ENCODE measurements at places on chromosomes 12 and 14.

GRCh38 chr12:116962197-116962596 is 51.4 kb downstream of the FBXW8 start:
- no peak for DNase-seq

- no peak for DNase-seq
Measured at GRCh38 chr14:21054123-21054767, 3.4 kb upstream of the RNASE8 start.

DNA sequence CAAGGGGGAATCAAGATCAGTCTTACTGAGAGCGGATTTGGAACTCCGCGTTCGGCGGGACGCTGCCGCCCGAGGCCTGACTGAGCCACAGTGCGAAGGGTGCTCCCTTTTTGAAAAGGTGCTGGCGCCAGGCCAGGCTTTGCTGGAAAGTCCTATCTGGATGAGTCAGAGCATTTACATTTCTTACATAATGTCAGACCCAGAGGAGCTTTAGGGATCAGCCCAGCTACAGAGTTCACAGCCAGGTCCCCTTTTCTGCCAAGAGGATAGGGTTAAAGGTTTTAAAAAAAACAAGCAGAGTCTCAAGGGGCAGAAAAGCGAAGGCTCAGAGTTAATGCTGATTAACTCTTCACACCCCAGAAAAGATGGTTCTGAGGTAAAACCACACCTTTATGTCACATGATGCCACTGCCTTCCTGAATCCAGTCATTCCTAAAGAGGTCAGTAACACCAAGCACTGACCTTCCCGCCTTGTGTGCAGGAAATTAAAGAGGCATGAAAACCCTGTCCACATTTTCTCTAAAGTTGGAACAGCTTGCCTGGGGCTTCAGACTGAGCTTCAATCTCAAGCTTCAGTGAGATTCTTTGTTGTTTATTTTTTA is 11.7 kb upstream of the FBXL14 start:
- DNase-seq, result peak; percentile 85

GRCh38 chr14:71539650-71540285 is 392.5 kb upstream of the RGS6 start:
- no peak for DNase-seq

- DNase-seq, result peak; percentile 20
Measured at GRCh38 chr12:49225576-49226166, 36.8 kb upstream of the TUBA1A start.

- DNase-seq, result no peak
Measured at GRCh38 chr14:36664322-36665193, 2.9 kb downstream of the PAX9 start.

DNA sequence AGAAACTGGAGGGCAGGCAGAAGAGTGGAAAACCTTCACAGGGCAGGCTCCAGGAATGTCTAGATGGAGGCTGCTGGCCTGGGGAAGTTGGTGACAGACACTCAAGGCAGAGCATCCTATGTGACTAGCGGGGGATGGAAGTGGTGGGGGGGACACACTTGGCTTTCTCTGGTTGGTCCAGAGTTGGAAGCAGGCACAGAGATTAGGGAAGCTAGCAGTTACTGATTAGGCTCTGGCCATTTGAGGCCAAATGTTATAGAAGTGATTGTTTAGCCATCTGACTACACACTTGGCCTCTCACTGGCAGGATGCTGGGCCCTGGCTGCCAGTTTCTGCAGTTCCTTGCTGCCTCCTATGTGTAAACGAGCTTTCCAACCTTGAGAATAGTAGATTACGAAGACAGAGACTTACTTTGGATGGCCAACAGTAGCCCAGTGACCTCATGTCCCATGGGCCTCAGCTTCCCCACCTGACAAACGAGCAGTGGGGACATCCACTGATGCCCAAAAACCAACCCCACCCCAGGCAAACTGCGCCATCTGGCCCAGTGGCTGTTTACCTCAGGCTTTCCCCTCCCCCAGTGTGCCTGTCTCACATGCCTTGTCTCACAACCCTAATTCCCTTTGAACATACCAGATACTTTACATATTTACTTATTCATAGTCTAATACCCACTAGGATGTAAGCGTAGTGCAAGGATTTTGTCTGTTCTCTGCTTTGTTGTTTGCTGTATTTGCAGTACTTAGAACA is 102.7 kb downstream of the PAPLN start:
- DNase-seq, result no peak

DNA sequence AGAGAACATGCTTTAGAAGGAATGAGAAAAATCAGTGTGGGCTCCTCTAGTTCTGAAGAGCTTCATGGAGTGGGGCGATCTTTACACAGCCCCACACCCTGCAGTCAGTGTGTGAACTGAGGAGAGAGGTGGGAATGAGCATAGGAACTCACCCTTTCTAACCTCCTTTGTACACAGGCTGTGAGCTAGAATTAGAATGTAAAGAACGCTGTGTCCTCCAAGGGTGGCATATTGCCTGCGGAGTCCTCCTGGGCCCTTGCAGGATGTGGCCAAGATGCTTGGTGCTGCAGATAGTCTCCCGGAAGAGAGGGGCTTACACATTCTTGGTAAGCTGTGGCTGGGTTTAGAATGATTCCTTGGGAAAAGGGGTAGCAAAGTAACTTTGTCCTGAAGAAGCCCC is 43.9 kb downstream of the NINJ2 start:
- DNase-seq, result no peak

DNA sequence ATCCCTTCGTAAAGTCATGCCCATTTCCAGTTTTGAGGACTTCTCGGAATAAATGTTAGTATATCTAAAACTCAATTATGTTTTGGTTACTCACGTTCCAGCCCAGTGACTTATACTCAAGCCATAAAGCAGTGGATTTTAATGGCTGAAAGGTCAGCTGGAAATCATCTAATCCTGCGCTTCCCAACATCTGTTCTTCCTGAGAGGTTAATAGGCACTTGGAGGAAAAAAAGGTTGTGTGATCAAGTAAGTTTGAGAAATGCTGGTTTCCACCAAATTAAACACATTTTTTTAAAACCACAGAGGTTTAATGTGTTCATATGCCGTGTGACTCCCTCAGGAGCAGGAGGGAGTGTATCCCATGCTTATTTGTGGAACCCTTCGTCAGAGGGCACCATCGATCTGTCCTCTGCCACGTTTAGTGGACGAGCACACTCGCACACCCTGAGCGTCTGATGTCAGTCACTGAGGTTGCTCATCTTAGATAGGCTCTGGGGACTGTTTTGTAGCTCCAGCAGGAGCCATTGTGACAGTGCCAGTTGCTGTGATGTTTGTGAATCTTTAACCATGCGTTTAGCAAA is 41.4 kb downstream of the FBXL14 start:
- DNase-seq, result peak; percentile 96

- DNase-seq, result peak; percentile 92
Measured at GRCh38 chr12:50066402-50066801, 9.0 kb downstream of the ASIC1 start.

DNA sequence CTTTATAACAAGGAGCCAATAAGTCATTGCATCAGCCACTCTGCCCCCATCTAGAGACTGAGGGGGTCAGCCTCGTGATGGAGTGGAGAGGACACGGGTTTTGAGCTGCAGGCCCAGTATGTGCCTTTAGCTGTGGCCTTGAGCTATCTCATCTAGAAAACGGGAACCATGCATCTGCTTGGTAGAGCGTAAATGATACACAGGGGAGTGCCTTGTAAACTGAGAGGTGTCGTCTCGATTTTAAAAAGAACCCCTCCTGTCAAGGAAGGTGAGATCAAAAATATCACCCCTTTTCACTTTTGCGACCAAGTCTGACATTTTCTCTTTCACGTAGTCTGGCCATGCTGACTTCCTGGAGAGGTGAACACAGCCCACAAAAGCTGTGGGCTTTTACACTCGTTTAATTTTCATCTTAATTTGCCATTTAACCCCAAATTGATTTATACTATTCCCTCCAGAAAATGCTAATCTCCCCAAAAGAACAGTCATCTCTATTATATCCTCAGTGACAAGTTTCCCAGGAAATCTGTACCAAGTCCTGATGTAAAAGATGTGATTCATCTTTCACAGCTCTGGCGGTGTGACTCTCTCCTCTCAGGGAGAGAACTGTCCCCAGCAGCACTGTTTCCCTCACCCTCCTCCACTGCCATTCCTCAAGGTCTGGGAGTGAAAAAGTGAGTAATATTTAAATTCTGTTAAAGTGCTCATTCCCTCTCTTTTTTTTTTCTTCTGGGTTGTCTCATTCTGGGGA is 30.6 kb downstream of the VCPKMT start:
- peak; percentile 67 for DNase-seq

- DNase-seq, result no peak
Measured at GRCh38 chr12:90989686-90990111, 15.1 kb downstream of the EPYC start.

- no peak for DNase-seq
Measured at GRCh38 chr12:113055594-113056380, 743 bp upstream of the DTX1 start.

GRCh38 chr12:14201291-14201690 is 164.2 kb upstream of the ATF7IP start:
- DNase-seq, result no peak

DNA sequence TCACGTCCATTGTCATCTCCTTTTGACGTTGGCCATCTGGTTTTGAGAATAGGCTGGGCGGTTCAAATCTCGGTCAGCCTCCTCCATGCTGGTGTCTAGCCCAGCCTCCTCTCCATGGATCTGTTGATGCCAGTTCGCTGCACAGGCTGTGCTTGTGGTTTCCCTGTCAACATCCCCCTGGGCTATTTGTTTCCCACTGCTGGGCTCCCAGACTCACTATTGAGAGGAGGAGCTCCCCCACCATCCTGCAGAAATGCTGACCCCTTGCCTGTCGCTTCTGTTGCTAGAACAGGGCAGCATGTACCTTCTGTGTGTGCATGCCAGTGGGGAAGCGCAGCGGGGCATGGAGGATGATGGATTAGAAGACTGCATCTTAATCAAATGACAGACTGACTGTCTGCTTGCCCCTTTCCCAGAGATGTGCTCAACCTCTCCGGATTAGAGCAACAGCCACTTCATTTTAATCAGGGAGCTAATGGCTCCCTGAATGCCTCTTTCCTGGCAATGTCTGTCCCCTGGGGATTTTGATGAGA is 170.5 kb downstream of the TSPAN9 start:
- DNase-seq, result no peak

DNA sequence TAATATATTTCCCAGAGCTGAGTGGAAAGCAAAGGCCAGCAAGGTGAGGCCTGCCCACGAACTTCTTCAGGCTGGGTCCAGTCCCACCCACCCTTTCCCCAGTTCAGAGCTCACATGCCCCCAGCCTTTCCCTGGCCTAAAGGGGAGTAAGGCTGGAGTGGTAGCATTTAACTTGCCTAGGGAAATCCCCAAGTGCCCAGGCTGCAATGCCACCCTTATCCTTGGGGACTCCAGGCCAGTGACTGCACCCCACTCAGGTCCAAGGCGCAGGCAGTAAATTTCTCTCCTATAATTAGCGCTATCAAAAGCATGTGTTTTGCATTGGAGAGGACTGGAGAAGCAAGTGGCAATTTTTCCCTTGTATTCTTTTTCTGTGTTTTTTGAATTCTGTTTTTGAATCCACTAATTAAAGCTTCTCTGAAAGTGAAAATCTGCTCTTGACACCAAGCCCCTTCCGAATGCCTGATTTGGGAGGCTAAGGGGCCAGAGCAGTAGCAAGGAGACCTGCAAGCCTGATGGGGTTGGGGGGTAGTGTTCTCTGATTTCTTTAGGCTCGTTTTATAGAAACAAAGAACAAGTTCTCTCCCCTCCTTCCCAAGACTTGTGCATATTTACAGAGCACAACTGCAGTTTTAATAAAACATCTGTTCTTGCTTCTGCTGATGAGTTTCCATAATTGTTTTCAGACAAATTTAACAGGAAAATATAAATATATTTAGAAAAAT is 3.5 kb upstream of the HOXC6 start:
- no peak for DNase-seq

- no peak for DNase-seq
Measured at GRCh38 chr14:34981743-34982420, 910 bp upstream of the SRP54 start.

DNA sequence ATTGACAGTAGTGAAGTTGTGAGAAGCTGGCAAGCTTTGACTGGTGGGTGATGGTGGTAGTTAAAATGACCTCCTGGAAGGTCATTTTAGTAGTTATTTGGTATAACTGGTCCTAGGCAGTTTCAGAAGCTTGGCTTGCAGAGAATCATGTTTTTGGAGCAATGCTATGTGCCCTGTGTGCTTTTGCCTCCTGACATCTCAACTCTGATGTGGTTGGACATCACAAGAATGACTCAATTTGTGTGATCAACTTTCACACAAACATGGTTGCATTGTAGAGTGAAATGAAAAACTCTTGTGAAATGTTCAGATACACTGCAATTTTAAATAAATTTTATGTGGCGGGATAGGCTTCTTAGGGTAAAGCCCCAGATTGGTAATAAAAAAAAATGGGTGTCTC is 8.3 kb upstream of the ABCD2 start:
- DNase-seq, result no peak

- DNase-seq, result no peak
Measured at GRCh38 chr14:30748343-30748742, 126.0 kb upstream of the COCH start.

DNA sequence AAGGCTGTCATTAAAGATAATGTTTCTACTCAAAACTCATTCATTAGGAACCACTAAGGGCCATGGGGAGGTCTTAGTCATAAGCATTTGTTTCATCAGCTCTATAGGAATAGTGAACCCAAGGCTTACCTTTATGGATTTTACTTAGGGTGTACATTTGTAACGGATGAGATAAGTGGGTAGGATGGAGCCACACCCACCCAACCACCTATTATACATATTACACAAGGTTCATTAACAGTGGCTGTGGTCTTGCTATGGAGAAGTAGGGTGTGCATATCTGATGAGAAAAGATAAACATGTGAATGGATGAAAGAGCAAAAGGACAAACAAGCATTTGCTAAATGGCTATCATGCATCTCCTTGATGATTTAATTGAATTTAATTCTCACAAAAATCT is 39.6 kb upstream of the ITPR2 start:
- DNase-seq, result no peak

DNA sequence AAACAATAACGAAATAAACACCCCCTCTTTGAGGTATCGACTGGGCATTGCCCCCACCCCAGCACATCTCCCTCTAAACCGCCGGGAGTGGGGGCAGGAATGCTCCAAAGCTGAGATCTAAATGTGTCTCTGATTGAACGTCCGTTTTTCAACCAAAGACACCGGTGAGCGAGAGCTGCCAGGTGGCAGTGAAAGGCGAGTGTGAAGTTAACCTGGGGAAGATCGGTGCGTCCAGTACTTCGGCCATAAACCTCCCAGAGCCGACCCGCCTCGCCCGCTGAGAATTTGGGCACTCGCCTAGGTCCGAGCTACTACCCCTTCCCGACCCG is 625 bp downstream of the ANGEL1 start:
- DNase-seq, result no peak

DNA sequence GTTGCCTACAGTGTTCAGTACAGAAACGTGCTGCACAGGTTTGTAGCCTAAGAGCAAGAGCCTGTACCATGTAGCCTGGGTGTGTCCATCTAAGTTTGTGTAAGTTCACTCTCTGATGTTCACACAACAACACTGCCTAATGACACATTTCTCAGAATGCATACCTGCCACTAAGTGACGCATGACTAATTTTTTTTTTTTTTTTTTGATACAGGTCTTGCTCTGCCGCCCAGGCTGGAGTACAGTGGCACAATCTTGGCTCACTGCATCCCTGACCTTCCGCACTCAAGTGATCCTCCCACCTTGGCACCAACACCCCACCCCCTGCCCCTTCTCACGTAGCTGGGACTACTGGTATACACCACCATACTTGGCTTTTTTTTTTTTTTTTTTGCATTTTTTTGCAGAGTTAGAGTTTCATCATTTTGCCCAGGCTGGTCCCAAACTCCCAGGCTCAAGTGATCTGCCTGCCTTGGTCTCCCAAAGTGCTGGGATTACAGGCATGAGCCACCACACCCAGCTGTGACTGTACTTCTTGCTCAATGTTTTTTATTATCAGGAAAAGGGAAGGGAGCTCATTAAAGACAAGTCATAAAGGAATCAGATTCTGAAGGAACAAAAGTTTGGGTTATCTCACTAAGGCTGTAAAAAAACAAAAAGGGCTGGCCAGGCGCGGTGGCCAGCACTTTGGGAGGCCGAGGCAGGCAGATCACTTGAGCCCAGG is 10.0 kb upstream of the CDC42BPB start:
- peak; percentile 81 for DNase-seq
